ENCODE measurements at places on chromosomes 3 and 15. TPM values are rescaled to one million over a fixed set of nuclear protein-coding genes. Genes with fewer than 3 reads are reported as not detected.

DNA sequence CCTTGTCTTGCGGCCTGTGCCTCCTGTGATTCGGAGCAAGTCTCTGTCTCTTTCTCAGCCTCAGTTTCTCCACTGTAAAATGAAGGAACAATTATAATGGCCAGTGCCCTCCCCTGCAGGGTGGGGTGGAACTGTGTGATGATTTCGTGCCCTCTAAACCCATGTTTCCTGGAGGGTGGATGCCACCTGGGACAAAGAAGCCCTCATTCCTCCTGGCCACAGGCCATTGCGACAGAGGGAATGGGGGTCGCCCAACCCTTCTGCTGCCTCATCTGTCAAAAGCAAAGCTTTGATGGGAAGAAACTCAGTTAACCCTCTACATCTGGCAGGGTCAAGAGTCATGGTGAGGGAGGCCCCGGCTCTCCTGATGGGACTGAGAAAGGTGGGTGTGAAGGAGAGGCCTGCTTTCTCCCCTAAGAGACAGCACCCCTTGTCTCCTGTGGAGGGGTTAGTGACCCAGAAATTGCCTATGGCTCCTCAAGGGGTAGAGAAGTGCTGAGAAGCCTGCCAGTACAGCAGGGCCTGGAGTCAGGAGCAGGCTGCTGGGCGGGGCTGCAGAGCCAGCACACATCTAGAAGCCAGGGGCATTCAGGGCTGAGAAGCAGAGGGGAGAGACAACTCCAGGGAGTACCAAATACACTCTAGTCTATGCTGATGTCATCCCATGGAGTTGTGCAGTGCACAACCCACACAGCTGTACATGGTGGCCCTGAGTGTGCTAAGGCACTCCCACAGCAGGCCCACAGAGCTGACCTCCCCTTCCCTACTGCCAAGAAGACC lies 61.0 kb downstream of the PLXNA1 start:
- no peaks in the 10 kb centered on the region for H3K36me3 ChIP-seq
- H3K4me1 ChIP-seq: no peaks in the 10 kb centered on the region
- H3K4me3 ChIP-seq: no peak overlapping the region
- H3K27ac ChIP-seq: no peak overlapping the region
- DNase-seq: peak; percentile 34

GRCh38 chr15:41558400-41559238 lies at the start of gene TYRO3:
TYRO3 (plus strand) TSS chr15:41559212; CDS start chr15:41559258, 46 bp downstream.
- DNase-seq: peak; percentile 80
- no peak within 1 kb of the TSS for H3K27ac ChIP-seq
- H3K4me1 ChIP-seq: peaks cover 6% of the 10 kb centered on the region
- H3K27me3 ChIP-seq: no peaks in the 10 kb centered on the region

DNA sequence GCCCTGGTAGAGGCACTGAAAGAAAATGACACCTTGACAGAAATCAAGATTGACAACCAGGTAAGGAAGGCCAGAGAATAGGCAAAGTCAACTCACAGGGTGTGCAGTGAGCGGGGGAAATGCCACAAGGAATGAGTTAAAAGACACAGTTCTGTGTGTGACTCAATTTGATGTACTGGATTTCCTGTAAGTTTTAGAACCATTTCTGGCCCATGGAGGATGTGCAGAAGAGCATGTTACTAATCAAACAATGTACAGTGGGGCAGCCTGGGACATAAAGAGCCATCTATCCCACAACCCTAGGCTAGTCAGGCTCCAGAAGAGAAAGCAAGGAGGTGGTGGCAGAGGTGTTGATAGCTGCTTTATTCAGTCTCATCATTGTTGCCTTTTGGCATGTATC lies 31.2 kb upstream of the TMOD3 start:
- H3K4me3 ChIP-seq: no peak overlapping the region
- H3K27me3 ChIP-seq: no peaks in the 10 kb centered on the region
- no peaks in the 10 kb centered on the region for H3K36me3 ChIP-seq

- no peak overlapping the region for H3K27ac ChIP-seq
- peak overlapping the region; percentile 25 for H3K4me3 ChIP-seq
- peaks cover 11% of the 10 kb centered on the region for H3K4me1 ChIP-seq
- H3K36me3 ChIP-seq: no peaks in the 10 kb centered on the region
Observed at GRCh38 chr15:84944861-84945260, 36.8 kb upstream of the PDE8A start.

DNA sequence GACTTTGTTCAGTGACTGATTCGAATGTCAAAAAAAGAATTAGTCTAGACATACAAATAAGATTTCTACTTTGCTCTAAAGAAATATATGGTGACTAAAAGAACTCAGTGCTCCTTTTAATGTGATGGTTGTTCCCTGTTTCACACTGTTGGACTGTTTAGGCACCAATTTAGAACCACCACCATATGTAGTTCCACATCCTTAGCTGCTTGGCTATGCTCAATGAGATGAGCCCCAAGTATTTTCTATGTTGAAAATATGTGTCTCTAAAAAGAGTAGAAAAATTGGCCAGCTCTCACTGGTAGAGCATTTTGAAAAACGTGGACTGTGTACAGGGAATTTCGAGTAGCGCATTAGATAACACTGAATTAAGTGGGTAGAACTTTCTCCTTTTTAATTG lies 167.3 kb downstream of the GOLIM4 start:
- no peaks in the 10 kb centered on the region for H3K36me3 ChIP-seq
- no peaks in the 10 kb centered on the region for H3K27me3 ChIP-seq
- no peak overlapping the region for H3K4me3 ChIP-seq
- DNase-seq: no peak
- H3K27ac ChIP-seq: no peak overlapping the region

The ZIC1 gene
- 7.3 TPM for total RNA-seq

The SI gene
- total RNA-seq: not detected

- H3K27ac ChIP-seq: no peak overlapping the region
- H3K4me1 ChIP-seq: peaks cover 9% of the 10 kb centered on the region
- no peaks in the 10 kb centered on the region for H3K27me3 ChIP-seq
Observed at GRCh38 chr3:133388696-133389395, 11.0 kb upstream of the BFSP2 start.

The TP63 gene
- 29.6 TPM for total RNA-seq

DNA sequence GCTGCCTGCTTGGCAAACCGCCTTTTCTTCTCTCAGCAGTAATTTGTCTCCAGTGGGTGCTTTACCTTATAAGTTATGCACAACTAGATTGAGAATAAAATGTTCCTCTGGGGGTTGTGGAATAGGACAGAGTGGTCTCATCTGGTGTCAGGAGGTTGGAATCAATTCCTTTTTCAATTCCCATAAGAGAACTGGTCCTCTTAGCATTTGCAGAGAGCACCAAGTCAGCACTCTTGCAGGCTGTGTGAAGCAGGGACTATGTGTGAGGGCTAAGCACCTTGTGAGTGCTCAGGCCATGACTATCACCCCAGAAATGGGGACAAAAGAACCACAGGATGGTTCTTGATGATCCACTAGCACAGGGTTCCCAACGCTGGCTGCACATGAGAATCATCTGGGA lies 163.6 kb upstream of the UMPS start:
- no peak overlapping the region for H3K4me3 ChIP-seq
- no peaks in the 10 kb centered on the region for H3K27me3 ChIP-seq
- no peak overlapping the region for H3K27ac ChIP-seq
- no peak for DNase-seq
- H3K4me1 ChIP-seq: no peaks in the 10 kb centered on the region
- H3K36me3 ChIP-seq: no peaks in the 10 kb centered on the region

- peak overlapping the region; percentile 95 for H3K27ac ChIP-seq
- no peaks in the 10 kb centered on the region for H3K27me3 ChIP-seq
- DNase-seq: no peak
- no peaks in the 10 kb centered on the region for H3K36me3 ChIP-seq
- peaks cover 41% of the 10 kb centered on the region for H3K4me1 ChIP-seq
- no peak overlapping the region for H3K4me3 ChIP-seq
Observed at GRCh38 chr3:42741796-42742195, 31.3 kb downstream of the CCDC13 start.

- H3K27me3 ChIP-seq: no peaks in the 10 kb centered on the region
- H3K36me3 ChIP-seq: no peaks in the 10 kb centered on the region
- H3K4me3 ChIP-seq: peak overlapping the region; percentile 76
- DNase-seq: peak; percentile 65
Observed at GRCh38 chr3:160400030-160400701, 716 bp downstream of the SMC4 start.

- H3K36me3 ChIP-seq: no peaks in the 10 kb centered on the region
- peak overlapping the region; percentile 6 for H3K27ac ChIP-seq
- no peak overlapping the region for H3K4me3 ChIP-seq
- DNase-seq: no peak
Observed at GRCh38 chr15:60612400-60613048, 133.6 kb upstream of the ICE2 start.

GRCh38 chr15:75069301-75069925 lies 46.0 kb downstream of the PPCDC start:
- peaks cover 4% of the 10 kb centered on the region for H3K4me1 ChIP-seq
- H3K27ac ChIP-seq: no peak overlapping the region
- H3K27me3 ChIP-seq: no peaks in the 10 kb centered on the region
- no peak for DNase-seq
- H3K36me3 ChIP-seq: no peaks in the 10 kb centered on the region

The SHC4 gene
- 0.14 TPM for total RNA-seq

GRCh38 chr15:74626336-74626735 lies 10.7 kb downstream of the CLK3 start:
- no peak overlapping the region for H3K4me3 ChIP-seq
- no peaks in the 10 kb centered on the region for H3K4me1 ChIP-seq
- no peak overlapping the region for H3K27ac ChIP-seq
- peaks cover 100% of the 10 kb centered on the region for H3K36me3 ChIP-seq
- DNase-seq: no peak

DNA sequence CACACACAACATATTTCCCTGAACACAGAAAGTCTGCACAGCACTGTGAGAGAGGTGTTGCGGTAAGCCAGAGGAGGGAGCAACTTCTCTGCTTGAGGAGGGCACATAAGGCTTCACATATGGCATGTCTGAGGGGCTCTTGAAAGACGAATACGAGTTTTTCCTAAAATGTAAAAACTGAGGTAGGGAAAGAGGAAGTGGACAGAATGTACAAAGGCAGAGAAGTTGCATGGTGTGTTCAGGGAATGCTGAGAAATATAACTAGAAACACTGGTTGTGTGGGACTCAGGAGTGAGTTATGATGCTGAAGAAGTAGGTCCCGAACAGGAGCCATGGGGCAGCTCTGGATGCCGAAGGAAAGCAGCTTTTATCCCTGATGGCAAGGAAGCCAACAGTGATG lies 22.8 kb upstream of the ATP8B4 start:
- H3K27me3 ChIP-seq: no peaks in the 10 kb centered on the region
- no peak overlapping the region for H3K4me3 ChIP-seq
- H3K4me1 ChIP-seq: no peaks in the 10 kb centered on the region
- H3K36me3 ChIP-seq: no peaks in the 10 kb centered on the region
- H3K27ac ChIP-seq: no peak overlapping the region

DNA sequence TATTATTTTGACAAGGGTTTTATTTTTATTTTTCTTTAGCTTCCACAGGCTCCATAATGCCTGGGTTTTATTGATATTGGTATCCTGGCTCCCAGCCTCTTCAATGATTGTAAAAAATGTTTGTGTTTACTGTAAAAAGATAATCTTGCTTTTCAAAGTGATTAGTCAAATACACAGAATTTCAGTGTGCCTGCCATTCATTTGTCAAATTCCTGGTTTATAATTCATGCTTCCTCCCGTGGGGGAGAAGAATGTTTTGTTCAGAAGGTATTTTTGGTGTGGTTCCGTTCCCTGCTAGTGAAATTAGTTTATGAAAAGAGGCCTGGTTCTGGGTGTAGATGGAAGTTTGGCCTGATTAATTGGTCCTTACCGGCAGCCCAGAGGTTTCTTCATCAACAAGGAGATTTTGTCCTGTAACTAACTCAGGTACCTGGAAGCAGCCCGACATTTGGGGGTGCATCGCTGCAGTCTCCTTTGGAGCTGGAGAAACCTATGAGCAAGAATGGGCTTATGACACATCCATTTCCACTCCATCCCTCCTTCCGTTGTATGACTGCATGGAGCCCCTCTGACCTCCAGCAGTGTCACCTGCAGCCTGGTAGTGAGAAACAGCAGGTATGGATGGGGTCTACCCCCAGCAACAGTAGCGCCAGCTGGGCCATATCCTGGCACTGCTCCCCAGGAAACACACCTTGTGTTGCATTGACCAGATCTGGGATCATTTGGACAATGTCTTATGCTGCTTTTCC lies 101.5 kb downstream of the PGPEP1L start:
- H3K4me3 ChIP-seq: no peak overlapping the region
- H3K27ac ChIP-seq: no peak overlapping the region
- H3K27me3 ChIP-seq: no peaks in the 10 kb centered on the region
- peaks cover 11% of the 10 kb centered on the region for H3K4me1 ChIP-seq
- peaks cover 25% of the 10 kb centered on the region for H3K36me3 ChIP-seq
- DNase-seq: no peak

DNA sequence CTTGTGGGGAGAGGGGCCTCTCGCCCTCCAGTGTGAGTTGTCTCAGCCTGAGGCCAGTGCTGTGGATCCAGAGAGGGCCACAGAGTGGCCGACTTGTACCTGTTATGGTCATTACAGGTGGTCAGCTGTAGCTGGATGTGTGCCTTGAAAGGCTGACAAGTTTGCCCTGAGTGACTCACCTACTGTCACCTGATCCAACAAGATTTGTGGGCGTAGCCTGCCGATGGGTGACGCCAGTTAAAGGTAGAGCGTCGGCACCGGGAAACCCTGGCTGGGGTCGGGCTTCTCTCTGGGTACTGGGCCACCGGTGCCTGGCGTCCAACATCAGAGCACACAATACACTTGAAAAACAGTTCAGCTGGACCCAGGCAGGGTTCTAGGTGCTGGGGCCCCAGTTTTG lies 2.8 kb upstream of the ISG20 start:
- H3K4me1 ChIP-seq: peaks cover 20% of the 10 kb centered on the region
- H3K27me3 ChIP-seq: no peaks in the 10 kb centered on the region
- H3K36me3 ChIP-seq: peaks cover 14% of the 10 kb centered on the region
- no peak overlapping the region for H3K4me3 ChIP-seq
- H3K27ac ChIP-seq: no peak overlapping the region

DNA sequence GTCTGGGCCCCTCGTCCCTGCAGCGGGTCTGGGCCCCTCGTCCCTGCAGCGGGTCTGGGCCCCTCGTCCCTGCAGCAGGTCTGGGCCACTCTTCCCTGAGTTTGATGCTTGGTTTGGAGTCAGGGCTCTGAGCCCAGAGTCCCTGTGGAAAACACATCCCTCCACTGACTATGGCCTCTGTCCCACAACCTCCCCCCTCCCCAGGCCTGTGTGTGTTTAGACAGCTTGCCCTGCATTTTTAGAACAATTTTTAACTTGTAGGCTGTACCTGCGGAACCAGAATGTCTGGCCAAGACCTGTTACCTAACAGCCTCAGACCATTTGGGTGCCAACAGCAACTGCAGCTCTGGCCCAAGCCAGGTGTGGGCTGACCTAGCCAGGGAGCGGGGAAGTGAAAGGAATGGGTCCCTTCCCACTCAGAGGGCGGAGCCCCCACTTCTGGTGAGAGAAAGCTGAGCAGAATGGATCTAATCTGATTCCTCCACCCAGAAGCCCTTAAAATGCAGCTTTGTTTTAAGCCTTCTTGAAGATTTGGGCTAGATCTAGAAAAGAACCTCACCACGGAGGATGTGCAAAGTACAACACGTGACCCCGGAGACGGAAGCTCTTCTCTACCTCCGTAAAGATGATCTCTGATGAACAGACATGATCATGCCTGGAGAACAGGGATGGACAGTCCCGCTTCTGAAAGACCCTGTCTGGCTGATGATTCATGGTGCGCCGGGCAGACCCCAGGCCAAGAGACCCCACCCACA lies 60.5 kb upstream of the TFRC start:
- H3K4me3 ChIP-seq: no peak overlapping the region
- no peak overlapping the region for H3K27ac ChIP-seq
- H3K27me3 ChIP-seq: no peaks in the 10 kb centered on the region
- H3K4me1 ChIP-seq: peaks cover 4% of the 10 kb centered on the region

Measured in psoas muscle (tissue), 8 donors.